GOT3 (cell line): ENCODE measurements at places on chromosomes 6 and 20.

DNA sequence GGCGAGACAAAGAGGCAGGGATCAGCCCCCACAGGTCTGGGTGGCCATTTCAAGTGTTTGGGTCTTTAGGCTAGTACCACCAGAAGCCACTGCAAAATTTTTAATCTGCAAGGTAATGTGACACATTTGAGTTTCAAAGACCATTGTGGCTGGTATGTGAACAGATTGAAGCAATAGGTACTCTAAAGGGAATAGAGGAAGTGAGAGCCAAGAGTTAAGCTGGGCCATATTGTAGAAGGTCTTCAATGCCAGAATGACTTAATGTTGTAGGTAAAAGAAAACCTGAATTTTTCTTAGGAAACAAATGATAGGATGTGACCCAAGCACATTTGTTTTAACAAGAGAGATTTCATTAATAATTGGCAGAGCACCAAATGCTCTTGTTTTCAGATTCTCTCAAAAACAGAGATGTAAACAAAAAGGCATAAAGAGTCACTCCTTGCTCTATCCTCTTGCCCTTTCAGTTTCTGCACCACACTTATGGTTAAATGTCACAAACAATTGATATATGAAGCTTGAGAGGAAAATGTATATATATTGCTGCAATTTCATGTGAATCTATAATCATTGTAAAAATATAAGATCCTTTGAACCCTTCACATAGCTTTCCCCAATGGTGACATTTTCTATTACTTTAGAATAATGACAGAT lies 307.1 kb upstream of the PLN start:
- DNase-seq, result no peak

DNA sequence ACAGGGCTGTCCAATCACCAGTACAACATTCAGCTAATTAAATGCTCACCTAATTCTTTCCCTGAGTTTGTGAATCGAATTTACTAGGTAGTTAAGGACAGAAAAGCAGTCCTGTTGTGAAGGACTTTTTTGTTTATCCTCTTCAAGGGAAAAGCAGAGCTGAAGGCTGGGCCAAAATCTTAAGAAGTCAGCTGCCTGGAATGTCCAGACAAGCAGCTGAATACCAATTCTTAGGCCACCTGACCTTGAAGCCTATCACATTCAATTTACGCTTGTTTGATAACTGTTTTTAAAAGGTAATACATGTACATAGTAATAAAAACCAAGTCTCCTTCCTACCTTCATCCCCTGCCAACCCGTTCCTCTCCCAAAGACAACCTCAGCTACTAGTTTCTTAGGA lies 56.4 kb downstream of the UQCC1 start:
- no peak for DNase-seq

GRCh38 chr6:147776631-147777213 lies 268.2 kb downstream of the SAMD5 start:
- no peak for DNase-seq

GRCh38 chr6:27720607-27721580 lies 191.3 kb downstream of the OR2B2 start:
- DNase-seq, result no peak

DNA sequence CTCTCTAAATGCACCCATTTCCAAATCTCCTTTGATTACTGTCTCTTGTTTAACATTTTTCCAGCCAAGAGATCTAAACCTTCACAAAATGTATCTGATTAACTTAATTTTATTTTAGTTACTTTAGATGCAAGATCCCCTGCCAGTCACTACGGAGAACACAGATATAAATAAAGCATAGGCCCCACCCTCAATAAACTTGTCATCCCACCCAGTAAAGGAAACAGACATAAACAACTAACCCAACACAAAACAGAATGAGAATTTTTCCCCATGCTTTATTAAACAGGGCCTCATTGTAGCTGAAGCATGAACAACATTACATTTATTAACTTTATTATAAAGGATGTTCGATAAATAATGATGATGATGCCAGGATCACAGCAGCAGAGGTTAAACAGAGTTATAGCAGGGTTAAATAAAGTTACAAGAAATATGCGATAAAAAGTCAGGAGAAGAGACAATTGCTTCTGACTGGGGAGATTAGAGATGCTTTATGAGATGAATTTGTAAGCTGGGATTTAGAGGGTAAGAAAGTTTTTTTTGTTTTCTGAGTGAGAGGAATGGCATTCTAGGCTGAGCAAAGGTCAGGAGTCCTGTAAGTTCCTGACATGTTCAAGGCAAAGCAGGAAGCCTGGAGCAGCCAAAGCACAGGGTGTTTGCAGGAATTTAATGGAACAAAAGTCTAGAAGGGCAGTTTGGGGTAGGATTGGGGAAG lies 41.1 kb downstream of the TFAP2A start:
- no peak for DNase-seq

DNA sequence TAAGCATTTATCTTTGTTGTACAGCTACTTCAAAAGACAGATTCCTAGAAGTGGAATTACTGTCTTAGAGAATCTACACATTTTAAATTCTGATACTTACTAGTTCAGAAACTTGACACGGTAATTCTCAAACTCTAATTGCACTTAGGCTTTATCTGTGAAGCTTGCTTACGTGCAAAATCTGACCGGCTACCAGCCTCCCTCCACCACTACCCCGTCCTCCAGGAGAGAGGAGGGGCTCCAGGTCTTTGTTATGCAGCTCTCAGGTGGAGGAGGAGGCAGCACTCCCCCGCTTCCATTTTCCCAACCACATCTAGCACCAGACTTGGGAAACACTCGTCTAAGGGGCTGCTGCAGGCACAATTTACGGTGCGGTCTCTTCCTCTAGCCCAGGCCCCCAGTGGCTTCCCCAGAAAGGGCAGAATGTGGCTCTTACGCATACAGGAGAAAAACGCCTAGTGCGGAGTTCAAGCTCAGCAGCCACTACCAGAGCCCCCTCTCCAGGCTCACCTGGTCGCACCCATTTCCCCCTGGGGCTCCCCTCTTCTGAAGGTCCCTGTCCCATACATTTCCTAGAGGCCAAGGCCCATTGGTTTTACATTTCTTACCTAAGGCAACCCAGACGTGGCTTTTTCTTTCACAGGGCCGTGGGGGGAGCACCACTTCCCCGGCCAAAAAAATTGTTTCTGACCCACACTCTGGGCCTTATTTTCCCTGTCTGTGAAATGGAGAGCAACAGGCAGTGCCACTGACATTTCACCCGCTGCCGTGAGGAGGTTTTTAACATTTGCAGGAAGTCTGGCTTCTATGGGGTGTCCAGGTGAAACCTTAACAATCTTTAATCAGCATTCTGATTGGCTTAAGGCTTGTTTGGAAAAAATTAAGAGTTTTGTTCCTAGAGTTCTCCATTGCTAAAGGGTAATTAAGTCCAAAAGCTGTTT lies 1.6 kb upstream of the TGIF2 start:
- no peak for DNase-seq

- DNase-seq, result no peak
These were observed 21.3 kb downstream of the PRR18 start for GRCh38 chr6:166286839-166287271.
